ENCODE measurements at places on chromosomes 4 and X. TPM values are rescaled to one million over a fixed set of nuclear protein-coding genes. Genes with fewer than 3 reads are reported as not detected.

Gene TBC1D8B
- 3.0 TPM for total RNA-seq

Gene DRD5
- total RNA-seq, result not detected

Gene MAGEB17
- not detected for total RNA-seq

Gene CXCL8
- 0.86 TPM for total RNA-seq

DNA sequence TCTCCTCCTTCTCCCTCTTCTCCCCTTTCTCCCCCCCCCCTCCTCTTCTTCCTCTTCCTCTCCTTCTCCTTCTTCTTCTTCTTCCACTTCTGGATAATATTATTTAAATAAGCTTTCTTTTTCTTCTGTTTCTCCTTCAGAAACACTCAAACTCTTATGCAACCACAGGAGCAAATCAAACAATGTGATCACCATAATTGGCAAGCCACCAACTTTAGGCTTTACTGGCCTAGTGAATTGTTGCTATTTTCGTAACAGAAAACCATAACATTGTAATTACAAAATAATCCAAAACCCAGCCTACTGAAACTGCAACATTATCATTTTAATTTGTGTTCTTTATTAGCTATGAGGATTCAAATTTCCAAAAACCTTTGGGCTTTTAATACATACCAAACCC, 14.3 kb downstream of the DCAF8L1 start:
- DNase-seq, result no peak

GRCh38 chr4:82491251-82491960, 61.0 kb downstream of the ENOPH1 start:
- DNase-seq, result no peak

DNA sequence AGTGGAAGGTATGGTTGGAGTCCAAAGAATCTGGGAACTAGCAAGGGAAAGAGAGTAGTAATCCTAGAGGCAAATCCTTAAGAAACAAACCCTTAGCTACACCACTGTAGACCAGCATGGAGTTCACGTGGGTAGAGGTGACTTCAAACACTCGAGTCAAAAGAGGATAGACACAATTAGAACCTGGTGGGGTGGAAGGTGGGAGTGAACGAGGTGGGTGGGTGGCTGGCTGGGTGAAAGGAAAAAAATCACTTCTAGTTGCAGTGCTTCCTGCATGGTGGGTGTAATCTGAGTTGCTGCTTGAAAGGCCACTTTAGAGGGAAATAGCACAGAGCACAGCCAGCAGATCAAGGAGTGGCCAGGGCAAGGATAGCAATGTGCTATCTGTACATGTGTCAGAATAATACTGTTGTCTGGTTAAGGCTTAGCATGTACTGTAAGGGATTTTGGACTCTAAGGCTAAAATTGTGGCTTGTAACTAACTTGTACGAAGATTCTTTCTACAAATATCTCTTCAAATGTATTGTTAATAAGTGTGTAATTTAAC, 356.2 kb downstream of the GRIA2 start:
- no peak for DNase-seq

GRCh38 chr4:180380733-180381132, 1862.5 kb upstream of the TENM3 start:
- no peak for DNase-seq

DNA sequence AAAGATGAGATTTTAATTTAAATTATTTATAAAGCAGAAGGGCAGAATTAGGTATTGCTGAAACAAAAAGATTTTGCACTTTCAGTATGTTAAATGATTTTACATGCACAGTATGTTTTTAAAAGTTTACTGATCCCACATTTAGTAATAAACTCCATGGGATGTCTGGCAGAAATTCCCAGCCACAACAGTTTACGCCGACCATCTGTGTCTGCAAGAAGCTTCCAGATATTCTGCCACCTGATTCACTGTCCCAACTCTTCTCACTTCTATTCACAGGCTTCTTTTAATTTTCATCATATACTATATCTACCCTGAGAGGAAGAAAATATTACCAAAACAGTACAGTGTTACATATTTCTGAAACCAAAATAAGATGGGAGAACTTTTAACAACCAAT, 115.8 kb upstream of the IQCM start:
- no peak for DNase-seq

DNA sequence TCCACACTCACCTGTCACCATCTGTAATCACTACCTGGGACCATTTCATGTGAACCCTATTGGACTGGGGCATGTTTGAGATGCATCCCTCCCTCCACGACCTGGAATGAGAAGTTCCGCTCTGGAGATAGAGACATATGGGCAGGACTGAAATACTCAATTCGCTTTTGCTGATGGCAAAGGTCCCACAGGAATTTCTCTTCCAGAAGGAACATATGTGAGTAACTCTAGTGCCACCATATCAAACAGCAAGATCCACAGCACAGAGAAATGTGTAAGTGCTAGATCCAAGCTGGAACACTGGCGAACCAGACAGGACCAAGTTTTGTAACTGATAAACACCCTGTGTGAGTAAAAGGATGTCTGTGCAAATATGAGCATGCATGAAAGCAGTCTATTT, 43.9 kb downstream of the SEL1L3 start:
- DNase-seq, result no peak

DNA sequence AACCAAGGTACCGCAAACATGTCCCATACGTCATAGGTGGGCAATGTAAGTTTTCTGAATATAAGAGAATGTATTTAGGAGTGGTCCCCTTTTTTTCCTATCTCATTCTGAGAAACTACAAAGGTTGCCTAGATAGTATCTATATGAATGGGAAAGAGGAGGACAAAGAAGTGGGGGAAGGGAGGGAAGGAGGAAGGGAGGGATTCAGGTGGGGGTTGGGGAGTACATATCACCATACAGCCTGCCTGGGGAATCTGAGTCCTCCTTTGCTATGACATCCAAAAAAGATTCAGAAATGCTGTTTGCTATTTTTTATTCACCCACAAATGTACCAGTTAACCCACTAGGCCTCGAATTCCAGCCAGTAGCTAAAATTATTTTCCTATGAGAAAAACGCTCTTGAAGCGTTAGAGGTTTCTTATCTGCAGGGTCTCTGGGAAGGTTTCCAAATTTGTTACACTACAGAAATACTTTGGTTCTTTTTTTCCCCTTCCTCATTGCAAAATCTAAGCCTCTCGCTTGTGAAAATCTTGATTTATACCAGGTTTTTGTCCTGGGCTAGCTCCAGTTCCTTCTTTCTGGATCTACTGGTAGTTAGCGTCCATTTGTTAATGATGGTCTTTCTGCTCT, 212.9 kb downstream of the NSUN7 start:
- DNase-seq, result no peak

DNA sequence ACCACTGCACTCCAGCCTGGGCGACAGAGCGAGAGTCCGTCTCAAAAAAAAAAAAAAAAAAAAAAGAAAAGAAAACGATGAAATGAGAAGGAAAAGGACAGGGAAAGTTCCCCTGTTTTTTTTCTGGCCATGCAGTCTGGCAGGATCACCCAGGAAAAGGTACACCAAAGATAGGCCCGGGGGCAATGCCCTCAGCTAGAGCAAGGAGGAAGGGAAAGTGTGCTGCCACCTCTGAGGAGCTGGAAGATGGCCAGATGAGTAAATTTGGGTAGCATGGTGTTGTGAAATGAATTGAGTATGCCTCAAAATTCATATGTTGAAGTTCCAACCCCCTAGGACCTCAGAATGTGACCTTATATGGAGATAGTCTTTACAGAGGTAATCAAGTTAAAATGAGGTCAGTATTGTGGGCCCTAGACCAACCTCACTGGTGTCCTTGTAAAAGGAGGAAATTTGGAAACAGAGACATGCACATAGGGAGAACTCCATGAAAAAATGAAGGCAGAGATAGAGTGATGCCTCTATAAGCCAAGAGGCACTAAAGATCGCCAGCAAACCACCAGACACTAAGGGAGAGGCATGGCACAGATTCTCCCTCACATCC, 28.9 kb downstream of the MAOB start:
- DNase-seq, result no peak

DNA sequence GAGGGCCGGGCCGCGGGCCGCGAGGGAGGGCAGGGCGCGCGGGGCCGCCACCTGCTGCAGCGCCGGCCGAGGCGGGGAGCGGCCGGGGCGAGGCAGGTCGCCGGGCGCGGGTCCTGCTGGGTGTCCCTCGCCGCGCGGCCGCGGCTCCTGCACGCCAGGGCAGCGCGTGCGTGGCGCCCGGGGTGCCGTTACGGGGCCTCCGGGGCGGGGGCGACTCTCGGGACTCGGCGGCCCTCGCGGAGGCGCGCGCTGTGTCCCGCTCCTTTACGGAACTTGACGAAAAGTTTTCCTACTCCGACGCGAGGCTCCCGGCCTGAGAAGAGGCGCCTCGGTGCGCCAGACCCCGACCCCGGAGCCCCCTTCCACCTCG, 329 bp downstream of the TBC1D14 start:
- no peak for DNase-seq

DNA sequence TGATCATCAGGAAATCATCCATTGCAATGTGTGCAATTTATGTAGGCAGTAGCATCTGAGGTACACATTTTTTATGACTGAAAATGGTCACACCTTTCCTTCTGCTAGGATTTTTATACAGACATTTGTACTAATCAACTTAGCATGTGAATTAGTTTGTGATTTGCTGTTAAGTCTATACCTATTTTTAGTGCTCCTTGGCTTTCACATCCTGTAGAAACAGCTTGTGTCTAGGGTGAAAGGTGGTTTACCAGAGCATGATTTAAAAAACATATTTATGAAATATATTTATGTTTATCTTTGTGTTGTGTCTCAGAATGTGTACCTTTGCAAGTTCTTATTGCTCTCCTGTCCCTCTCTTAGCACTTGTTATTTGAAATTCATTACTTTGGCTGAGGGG, 916.0 kb downstream of the TECRL start:
- no peak for DNase-seq

GRCh38 chr4:83660578-83660977, 124.7 kb downstream of the GPAT3 start:
- no peak for DNase-seq

DNA sequence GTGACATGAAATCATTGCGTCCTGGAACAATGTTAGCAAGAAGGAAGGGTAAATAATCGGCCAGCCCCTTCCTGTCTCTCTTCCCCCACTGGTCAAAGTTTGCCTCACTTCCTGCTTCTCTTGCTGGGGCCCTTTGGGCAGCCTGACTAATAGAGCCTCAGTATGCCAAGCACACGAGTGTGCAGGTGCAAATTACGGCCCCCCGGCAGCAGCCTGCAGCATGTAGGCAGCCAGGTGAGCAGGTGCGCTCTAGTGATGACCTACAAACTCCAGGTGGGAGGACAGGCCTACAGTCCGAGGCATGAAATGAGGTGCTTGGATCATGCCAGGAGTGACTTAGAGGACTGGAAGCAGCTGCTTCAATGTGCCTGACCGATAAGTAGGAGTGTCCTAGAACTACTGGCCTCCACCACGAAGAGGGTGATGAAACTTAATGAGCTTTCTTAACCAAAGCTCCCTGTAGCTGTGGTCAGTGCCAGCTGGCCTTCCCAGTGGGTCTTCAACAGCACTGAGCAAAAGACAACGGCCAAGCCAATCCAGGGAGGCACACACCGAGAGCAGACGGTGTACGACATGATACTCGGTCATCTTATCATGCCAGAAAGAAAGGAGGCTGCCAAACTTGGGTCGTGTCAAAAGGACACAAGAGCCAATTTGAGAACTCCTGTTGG, 26.1 kb upstream of the FAT1 start:
- no peak for DNase-seq

GRCh38 chrX:66684196-66684595, 45.3 kb upstream of the EDA2R start:
- DNase-seq, result no peak

DNA sequence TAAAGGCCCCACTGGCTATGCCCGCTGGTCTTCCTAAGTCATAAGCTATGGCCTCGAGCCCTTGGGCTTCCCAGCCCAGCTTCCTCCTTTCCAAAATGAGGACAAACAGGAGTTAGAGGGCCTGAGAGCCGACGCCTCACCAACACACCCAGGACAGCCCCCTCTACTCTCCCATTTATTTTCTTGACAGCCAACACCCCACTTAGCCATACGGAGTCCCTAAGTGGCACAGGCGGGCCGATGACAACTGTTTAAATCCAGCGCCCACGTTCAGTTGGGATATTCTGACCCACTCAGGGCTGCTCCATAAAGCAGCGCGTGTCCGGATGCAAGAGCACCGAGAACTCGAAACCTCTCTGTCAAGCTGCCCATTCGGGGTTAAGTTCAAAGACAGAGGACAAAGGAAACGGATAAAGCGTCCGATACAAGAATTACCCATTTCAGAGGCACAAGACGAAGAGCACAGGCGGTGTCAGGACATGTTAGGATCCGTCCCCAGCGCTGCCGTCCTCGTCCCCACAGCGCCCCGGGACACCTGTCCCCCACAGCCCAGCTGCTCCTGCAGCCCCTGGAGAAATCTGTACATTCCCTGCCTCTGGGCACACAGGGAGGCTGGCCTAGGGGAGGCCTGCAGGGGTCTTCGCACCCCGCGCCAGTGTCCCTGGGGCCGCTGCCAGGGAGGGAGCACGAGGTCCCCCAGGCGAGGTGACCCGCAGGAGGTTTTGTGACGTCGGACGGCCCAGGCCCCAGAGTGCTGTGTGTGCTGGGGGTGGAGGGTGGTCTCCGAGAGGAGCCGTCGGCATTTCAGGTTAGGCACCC, 1.2 kb downstream of the PRKX start:
- no peak for DNase-seq

DNA sequence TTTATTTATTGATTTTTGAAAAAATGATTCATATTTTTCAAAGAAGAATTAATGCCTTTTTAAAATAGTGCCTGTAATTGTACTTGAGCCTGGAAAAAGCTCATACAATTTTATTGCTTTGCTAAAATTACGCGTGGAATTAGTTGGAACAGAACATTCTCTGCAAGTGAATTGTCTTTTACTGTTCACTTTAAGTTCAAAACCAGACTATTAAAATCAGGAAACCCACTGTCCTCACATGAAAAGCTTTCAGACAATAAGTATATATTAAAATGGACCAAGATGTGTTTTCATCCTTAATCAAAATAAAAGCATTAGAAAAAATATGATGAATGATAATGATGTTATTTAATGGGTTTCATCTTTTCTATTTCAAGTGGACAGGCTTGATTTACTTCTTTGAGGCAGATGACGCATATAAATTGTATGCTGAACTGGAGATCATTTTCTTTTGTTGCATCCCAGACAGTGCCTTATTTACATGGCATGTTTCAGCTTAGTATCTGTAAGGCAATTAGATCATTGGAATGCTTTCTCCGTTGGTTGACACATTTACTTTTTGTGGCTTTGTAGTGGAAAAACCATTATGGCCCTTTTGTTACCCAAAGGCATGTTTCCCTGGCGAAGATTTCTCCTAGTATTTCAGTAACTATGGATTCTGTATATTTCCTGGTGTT, 299.0 kb upstream of the MAGEC2 start:
- DNase-seq, result no peak

DNA sequence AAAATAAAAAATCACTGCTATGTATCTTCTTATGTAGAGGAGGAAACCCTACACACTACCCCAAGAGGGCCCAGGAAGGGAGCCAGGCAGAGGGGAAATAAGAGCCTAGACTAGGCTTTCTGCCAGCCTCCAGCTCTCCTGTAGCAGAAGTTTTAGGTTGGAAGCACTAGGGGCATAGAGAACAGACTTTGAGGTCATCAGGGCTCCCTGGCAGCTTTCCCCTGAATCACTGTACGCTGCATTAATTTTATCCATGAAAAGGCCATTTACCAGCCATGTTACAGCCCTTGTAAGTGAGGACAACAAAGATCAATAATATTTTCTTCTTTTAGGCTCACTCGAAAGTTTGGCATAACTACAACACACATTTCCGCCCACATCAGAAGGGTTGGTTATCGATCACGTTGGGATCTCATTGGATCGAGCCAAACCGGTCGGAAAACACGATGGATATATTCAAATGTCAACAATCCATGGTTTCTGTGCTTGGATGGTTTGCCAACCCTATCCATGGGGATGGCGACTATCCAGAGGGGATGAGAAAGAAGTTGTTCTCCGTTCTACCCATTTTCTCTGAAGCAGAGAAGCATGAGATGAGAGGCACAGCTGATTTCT, 24.7 kb downstream of the RPL9 start:
- no peak for DNase-seq

GRCh38 chr4:15902746-15903145, 35.8 kb downstream of the FGFBP1 start:
- no peak for DNase-seq
